ENCODE measurements at places on chromosomes 5 and 9.

- DNase-seq: no peak
These were observed 11.1 kb upstream of the TCF7 start for GRCh38 chr5:134103397-134103796.

GRCh38 chr5:79149433-79149832 is 37.8 kb downstream of the BHMT start:
- DNase-seq: no peak

DNA sequence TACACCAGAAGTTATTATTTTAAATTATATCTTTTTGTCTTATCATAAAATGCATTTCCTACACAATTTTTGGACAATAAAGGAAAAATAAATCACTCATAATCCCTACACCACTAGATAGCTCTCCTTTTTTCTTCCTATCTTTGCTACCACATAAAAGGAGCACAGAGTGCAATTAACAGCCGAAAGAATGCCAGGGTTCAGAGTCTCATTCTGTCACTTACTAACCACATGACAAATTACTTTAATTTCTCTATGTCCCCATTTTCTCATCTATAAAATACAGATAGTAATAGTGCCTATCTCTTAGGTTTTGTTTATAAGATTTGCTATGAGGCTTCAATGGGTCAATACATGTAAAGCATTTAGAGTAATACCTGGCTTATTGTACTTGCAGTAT is 158.7 kb upstream of the GRIN3A start:
- no peak for DNase-seq

DNA sequence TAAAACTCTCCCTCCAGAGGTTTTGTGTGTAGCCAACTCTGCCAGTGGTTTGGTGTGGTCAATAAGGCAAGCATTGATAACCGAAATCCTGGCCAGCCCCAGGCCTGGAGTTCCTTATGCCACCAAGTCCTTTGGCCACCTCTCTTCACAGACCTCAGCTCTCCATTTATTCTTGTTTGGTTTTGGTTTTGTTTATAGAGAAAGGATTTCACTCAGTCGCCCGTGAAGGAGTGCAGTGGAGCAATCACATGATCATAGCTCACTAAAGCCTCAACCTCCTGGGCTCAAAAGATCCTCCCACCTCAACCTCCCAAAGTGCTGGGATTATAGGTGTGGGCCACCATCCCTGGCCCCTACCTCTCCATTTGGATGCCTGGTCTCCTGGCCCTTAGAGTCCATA is 55.4 kb upstream of the PPARGC1B start:
- no peak for DNase-seq

GRCh38 chr9:134340475-134341160 is 14.4 kb downstream of the RXRA start:
- DNase-seq: peak; percentile 40

GRCh38 chr9:6051511-6051950 is 36.1 kb upstream of the RANBP6 start:
- no peak for DNase-seq

DNA sequence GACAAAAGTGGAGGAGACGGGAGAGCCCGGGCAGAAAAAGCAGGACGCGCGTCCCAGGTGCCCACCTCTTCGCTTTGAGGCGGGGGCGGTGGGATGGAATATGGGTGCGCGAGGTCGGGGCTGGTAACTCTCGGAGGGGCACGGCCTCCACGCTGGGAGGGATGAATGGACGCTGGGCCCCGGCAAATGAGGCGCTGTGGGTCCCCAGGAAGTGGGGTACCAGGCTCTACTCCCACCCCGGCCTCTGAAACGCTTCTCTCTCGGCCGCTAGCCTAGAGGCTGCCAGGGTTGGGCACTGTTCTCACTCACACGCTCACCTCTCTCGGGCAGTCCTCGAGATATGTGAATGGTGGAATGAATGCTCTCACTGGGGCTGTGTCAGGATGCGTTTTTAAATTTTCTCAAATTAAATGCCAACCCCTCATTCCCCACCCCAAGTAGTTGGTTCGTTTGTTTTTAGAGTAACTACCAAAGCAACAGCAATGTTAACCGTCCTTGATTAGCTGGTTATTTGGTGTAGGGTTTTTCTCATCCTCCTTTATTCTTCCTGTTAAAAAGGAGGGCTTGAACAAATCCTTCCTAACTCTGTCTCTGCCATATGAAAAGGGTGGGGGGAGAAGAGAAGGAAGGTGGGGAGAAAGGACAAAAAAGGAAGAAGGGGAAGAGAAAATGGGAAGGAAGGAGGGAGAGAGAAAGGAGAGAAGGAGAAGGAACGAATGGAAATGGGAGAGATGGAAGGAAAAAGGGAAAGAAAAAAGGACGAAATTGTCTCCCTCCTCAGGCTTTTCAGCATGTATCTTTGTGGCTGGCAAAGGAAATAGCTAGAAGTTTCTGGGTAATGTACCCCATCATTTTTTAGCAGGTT is 1.3 kb upstream of the EBF1 start:
- DNase-seq: no peak

DNA sequence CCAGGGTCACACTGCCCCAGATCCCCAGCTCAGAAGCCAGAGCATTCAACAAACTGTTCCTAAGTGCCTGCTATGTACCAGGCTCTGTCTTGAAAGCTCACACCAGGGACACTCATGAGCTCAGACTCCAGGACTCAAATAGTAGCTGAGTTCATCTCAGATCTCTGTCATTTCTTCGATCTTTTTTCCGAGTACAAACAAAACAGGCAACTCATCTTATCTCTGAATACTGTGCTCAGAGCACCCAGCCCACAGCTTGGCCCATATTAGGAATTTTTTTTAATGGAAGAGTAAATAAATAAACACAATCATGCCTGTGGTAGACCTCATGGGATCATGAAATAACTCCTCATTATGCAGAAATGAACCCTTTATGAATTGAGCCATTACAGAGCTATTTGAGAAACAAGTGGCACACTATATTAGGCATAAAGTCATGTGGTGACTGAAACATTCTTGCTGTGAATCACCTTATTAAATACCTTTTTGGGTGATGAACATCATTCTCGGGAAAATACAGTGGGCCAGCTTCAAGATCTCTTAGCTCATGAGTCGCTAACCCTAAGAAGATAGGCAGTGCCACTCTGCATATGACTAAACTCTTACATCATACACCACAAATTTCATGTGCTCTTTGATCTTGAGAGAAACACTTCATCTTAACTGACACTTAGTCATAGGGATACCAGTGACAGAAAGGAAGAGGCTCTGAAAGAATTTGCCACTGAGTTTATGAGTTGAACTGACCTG is 9.9 kb downstream of the SH3RF2 start:
- DNase-seq: no peak

DNA sequence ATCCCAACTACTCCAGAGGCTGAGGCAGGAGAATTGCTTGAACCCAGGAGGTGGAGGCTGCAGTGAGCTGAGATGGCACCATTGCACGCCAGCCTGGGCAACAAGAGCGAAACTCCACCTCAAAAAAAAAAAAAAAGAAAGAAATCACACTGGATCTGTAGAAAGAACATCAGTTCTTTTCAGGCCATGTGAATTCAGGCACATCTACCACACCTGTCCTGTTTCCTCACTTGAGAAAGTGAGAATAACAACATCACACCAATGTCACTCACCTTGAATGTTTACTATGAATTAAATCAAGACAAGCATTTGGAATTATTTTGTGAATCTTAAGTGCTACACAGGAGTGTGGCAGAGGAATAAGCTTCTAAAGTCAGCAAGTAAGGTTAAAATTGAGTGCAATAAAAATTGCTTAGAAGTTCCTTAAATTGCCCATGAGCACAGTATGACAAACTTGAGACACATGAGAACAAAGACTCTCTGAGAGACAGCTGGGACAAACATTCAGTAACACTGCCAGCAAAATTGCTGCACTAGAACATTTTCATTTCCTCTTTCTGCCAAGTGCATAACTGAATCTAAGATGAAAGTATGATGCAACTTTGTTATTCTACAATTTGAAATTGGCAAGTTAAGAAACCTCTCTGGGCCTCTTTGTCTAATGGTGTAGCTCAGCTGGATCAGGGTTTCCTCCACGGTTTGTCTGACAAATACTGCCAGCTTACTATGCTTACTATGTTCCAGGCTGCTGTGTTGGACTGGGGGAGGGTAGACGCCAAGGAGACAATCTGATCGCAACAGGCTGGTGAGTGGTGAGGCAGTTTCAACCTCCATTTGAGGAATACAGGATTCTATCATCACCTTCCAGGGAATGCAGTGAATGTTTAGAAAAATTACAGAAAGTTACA is 1.9 kb upstream of the RIC1 start:
- DNase-seq: peak; percentile 75

GRCh38 chr9:124695280-124695890 is 75.7 kb downstream of the NR6A1 start:
- DNase-seq: no peak

DNA sequence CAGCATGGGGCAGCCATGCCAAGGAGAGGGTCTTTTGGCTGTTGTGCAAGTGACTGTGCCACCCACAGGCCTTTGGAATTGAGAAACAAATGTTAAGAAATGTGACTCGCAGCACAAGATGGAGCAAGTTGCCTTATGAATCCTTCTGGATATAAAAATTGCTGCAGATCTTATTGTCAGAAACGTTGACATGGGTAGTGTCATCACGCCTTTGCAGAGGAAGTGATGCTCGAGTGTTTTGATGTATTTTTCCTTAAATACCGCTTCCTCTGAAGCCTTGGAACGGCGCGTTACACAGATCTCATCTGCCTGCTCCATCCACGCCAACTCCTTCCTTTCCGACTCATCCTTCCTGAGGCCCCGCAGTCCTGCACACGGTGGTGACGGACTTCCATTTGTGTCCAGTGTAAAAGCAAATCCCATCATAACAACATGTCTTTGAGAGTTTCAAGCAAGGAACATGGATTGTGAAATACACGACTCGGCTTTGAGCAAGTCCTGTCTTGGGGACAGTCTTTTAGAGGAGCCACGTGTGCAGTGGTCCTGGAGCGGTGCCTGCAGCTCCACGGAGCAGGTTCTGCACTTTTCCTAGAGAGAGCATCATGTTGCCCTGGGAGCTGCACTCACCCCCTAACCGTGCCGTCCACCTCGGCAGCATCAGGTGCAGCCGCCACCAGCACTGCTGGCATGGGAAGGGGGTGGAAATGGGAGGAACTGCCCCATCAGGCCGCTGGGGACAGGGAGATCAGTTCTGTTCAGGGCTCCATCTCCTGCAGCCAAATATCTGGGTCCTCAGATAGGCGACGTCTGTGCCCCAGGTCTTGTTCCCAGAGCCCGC is 15.1 kb downstream of the ROPN1L start:
- no peak for DNase-seq

GRCh38 chr9:87193925-87194868 is 246.9 kb upstream of the GAS1 start:
- no peak for DNase-seq

DNA sequence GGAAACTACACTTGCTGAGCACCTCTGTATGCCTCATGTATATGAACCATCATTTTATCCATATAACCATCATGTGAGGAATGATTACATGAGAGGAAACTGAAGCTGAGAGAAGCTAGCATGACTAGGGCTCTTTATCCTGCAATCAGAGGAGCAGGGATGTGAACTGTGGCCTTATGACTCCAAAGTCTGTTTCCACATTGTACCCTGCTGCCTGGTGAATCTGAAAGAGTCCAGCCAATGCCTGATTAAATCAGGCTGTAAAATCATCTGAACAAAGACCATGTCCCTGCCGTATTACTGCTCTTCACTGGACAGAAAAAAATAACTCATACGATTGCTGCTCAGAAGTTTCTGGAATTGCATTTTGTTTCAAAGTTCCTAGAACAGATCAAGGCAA is 67.0 kb downstream of the LPAR1 start:
- DNase-seq: no peak

DNA sequence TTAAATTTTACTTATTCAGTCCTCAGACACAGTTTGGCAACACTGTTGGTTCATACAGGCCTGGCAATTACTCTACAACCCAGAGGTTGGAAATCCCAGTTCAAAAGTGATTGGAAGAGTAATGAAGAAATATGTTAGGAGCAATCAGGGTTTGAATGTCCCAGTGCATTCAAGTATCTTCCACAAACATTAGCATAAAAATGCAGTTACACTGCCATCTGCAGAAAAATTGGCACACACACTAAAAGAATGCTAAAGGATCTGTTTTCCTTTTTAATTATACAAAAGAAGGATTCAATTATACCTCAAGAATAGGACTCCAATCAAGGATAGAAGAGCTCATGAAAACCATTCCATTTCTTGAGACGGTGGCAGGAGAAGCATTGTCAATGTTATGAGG is 130.2 kb downstream of the DNAH5 start:
- no peak for DNase-seq

- DNase-seq: no peak
These were observed 152.7 kb downstream of the ADCY2 start for GRCh38 chr5:7548596-7548995.

DNA sequence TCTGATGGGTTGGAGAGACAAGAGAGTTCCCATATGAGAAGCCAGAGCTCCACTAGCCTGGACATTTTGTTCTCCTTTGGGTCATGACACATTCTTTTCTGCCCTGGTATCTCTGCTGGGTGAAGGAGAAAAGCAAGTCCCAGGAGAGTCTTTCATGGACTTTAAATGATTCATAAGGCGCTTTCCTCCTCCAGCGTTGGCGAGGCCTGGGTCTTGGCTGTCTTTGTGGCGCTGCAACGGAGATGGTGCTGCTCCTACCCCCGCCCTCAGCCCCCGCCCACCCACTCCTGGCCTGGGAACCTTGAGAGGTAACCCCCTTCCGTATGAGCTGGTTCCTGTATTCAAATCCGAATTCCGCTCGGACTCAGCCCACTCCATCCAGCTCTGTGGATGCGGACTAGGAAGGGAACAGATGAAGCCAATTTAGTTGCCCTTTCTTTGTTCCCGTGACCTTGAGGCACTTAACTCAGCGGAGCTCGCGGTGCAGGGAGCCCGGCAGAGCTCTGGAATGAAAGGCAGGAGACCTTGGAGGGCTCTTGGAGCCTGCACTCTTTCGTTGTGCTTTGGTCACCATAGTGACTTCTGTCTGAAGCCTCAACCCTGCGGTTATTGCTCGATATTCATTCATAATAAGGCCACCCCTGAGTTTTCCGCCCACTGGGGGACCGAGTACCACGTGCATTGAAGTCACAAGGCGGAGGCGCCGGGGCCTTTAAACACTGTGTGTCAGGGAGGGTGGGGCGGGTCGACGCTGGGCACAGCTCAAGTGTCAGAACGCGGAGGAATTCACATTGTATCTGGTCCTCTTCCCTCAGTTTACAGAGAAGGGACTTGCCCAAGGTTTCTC is 14.0 kb upstream of the PWWP2A start:
- peak; percentile 47 for DNase-seq

DNA sequence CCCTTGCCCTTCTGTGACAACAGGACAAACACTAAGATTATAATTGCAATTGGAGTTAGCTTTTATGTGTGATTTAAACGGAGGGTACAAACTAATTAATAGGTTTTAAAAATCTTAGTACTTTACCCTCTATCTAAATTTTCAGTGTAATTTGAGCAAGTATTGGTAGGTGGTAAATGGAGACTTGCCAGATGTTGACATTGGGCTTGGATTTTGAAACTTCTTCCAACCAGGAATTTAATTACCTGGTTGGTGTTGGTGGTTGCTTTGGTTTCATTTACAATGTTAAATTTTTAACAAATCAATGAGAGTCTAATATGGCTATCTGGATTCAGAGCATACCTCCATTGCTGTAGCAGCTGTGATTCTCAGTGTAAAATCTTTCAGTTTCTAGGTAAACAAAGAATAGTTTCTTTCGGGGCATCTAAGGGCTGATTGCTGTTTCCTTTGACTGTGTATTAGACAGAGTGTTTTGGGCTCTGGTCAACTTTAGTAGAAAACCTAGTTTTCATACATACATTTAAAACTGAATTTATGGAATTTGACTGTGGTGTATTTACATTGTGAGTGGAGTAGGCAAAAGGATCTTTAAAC is 1.9 kb downstream of the DAPK1 start:
- DNase-seq: no peak
